ENCODE measurements at places on chromosomes 3 and 15.

GRCh38 chr3:178522200-178523052 lies 13.8 kb upstream of the KCNMB2 start:
- no peak for DNase-seq

GRCh38 chr15:89450076-89451006 lies 46.0 kb downstream of the RHCG start:
- no peak for DNase-seq

GRCh38 chr3:107627962-107628542 lies 105.3 kb downstream of the BBX start:
- no peak for DNase-seq

DNA sequence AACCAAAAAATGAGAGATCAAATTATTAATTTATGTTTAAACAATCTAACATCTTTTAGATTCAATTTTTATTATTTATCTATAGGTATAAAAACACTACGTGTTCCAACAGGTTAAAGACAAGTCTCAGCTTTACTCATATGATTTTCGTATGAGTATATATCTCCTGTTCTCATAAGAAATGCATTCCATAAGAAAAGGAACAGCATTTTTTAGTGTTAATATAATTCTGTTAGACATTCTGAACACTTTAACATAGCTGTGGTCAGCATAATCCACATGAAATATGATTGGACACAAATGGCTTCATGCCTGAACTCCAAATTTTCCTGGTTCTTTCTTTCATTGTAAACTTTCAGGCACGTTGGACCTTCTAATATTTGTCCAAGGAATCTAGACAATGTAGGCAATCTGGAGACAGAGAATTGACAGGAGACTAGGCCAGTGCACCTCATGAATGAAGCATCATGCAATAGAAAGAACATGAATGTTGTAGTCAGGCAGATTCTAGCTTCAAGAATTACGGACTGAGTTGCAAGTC lies 1122.0 kb upstream of the ALCAM start:
- peak; percentile 2 for DNase-seq

DNA sequence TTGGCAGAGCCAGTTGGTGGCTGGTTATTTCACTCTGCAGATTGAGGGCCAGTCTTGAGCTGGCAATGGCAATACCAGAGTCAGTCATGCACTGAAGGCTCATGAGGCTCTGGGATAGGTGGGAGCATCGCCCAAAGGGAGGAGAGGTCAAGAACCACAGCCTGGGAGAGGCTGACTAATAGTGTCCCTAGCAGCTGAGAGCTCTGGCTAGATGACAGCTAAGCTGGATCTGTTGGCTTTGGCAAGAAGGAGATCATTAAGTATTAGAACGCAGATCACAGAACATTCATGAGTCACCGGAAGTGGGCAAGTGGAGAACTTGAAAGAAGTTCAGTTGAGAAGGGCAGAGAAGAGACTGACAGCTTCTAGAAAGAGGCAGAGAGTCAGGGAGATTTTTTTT lies 521.1 kb downstream of the NR2F2 start:
- peak; percentile 81 for DNase-seq

- peak; percentile 28 for DNase-seq
These were observed 22.1 kb upstream of the SCAANT1 start for GRCh38 chr3:63934041-63934866.

DNA sequence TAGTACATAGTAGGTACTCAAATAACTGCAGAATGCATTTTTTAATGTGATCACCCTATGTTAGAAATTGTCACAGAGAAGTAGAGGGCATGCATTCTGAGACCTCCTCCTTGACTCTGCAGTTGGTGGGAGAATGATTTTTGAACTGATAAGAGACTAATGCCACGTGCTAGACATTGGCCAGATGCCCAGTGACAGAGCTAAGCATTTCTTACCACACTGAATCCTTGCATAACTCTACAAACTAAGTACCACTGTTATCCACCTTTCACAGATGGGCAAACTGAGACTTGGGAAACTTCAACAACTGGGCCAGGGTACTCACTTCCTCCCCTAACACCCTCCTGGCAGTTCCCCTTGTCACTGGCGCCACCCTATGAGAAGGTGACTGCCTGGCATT lies 33.5 kb upstream of the SPATA12 start:
- DNase-seq = peak; percentile 42

DNA sequence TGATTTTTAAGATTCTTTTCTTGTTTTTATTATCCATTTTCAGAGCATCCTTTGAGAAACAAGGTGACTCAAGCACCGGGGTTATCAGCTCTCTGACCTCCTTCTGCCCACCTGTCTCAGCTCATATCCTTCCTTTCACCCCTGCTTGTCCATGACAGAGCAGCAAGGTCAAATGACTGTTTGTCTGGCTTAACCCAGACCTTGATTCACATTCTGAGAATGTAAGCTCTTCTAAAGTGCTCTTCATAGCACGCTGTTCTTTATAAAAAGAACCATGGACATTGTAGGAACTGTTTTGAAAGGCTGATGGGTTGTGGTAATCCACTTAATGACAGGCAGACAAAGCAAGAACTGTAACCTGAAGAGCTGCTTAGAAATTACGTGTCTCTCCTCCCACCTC lies 122.5 kb downstream of the CHST2 start:
- no peak for DNase-seq

DNA sequence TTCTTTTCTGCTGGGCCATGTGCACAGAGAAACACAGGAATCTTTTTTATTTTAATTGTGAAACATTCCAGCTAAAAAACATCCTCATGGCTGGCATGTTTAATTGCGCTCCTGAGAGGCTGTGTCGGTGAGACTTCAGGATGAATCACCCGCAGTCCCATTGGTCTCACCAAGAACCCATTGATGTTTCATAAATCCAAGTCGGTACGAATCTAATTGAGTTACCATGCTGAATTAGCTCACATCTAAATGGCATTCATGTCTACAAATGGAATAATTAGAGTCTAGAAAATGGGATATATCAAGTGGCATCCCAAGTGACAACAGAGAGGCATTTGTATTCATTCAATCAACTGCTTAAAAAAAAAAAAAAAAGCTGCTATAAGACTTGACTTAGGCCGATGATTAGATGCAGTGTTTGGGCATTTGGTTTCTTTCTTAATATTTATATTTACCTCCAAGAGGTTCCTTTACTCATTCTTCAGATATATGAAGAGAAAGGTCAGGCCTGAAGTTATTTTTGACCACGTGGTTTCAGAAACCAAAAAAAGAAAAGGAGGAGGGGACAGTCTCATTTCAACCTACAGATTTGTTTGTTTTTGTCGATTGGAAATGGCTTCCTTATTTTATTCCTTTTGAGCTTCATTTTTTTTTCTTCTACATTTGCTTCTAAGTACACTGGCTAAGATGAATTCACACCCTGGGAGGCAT lies 79.1 kb upstream of the FOXB1 start:
- DNase-seq = no peak

GRCh38 chr15:98292442-98293240 lies 332.1 kb downstream of the ARRDC4 start:
- peak; percentile 34 for DNase-seq

- peak; percentile 7 for DNase-seq
These were observed 231.8 kb downstream of the TP63 start for GRCh38 chr3:189863031-189863430.

DNA sequence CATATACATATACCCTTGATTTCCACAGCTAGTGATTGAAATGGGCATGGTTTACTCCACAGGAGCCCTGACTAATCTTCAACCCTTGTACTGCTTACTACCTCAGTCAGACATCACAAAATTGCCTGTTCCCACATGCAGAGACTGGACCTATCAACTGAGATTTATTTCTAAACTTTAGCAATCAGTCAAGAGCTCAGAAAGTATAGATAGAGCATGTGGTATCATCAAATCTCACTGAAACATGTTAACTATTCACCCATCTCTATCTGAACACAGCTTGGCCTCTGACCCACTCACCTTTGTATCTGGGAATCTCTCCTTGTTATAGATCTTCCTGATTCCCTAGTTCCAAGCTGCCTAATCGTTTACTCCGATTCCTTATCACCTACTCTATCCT lies 14.6 kb downstream of the ADAM10 start:
- DNase-seq = no peak

- DNase-seq = no peak
These were observed 36.0 kb downstream of the PDIA5 start for GRCh38 chr3:123102826-123103225.

DNA sequence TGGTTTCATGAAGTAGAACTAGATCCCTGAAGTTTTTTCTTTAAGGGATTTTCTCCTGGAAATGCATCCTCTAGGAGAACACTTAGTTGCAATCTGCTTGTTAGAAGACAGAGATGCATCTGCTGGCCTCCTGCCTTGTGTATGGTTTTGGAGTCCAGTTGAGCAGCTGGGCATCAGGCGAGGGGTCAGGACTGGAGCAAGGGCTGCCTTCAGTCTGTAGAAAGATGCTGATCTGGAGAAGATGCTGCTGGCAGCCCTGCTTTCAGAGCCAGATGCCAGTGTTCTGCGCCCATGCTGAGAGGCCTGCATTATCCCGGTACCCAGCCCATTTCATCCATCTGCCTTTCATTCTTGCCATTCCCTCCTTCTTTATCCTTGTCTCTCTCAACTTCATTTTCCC lies 77.4 kb downstream of the CHCHD6 start:
- no peak for DNase-seq

DNA sequence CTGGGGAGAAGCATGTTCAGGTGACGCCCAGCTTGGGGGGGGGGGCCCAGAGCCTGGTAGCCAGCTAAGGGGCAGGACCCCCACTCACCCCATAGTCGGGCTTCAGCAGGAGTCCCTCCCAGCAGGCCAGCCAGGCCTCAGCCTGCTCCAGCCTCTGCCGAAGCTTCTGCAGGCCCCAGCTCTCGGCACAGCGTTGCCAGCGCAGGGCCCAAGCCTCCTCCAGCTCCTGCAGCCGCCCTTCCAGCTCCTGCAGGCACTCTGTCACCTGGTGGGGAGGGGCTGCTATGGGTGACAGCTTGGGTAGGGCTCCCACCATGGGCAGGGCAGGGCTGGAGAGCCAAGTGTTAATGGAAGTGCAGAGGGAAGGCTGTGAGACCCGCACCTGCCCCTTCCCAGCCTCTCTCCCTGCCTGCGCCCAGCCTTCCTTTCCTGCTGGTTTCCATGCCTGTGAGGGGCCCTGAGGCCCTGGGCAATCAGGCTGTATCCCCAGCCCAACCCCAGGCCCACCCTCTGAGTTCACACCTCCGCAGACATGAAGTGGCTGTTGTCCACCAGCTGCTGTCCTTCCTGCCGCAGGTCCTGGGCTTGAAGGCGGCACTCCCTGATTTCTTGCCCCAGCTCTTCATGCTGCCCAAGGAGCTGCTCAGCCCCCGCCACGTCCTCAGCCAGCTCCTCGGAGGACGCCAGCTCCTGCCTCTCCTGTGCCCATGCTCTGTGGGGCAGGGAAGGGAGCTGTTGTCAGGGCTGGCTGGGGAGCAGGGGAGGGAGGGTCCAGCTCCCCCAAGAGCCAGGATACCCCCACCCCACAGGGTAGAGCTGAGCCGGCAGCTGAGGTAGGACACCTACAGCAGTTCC lies 14.3 kb downstream of the PLA2G4B start:
- DNase-seq = no peak

DNA sequence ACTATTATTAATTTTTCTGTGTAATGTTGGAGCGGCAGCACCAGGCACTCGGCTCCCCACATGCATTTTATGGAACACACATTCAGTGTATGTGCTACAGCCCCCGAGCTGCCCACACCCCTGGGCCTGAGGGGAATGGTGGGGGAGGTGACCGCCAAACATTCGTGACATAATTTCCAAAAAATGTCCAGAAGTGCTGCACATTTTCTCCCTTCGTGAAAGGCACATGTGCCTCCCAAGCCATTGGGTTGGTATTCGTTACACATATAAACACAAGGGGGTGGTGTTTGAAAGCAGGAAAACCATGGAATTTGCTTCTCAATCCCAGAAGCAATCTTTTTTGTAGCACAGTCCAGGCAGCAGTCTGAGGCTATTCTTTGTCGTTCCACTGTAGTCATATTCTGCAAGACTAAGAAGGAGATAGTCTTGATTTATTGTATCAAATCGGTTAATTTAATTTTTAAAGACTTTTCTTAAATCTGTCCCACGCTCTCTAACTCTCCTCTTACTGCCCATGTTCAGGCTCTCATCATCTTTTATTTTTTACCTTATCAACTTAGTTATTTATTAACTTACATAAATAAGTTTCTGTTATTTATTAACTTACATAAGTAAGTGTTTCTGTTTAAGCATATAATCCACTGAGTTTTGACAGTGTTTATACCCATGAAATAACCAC lies 39.2 kb upstream of the POLR2M start:
- DNase-seq = peak; percentile 93

DNA sequence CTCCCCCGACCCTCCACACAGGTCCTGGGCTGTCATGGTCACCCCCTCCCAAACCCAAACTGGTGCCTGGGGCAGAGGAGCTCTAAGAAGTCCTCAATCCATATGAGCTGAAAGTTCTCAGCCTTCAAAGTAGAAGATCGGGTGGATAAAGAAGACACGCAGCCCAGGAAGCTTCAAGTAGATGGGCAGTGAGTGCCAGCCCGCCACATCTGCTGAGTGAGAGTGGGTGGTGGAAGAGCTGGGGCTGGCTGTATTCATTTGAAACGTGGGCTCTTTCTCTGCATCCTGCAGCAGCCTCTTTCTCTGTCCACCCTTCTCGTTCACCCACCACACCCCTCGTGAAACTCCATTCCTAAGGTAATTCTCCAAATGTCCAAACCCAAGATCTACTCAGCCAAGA lies 363.8 kb upstream of the ICE2 start:
- no peak for DNase-seq

- peak; percentile 51 for DNase-seq
These were observed 27.3 kb downstream of the ATOSA start for GRCh38 chr15:52651868-52652267.

- no peak for DNase-seq
These were observed 2.0 kb downstream of the TMEM62 start for GRCh38 chr15:43135351-43135750.

- peak; percentile 46 for DNase-seq
These were observed 44.1 kb downstream of the SENP2 start for GRCh38 chr3:185630182-185630622.

DNA sequence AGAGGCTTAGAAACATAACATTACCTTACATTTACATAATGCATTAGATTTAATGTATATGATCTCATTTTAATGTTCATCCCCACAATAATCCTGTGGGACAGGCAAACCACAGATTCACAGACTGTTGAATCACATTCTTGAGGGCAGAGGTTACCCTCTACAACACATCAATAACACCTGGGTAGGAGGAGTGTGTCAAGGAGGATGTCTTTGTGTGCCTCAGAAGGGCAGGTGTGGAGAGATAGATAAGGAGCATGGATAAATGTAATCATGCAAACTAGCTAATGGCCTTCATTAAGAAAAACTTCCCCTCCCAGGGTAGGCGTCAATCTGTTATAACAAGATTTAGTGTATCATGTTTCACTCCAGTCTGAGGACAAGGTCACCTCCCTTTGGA lies 12.9 kb upstream of the MB21D2 start:
- no peak for DNase-seq

DNA sequence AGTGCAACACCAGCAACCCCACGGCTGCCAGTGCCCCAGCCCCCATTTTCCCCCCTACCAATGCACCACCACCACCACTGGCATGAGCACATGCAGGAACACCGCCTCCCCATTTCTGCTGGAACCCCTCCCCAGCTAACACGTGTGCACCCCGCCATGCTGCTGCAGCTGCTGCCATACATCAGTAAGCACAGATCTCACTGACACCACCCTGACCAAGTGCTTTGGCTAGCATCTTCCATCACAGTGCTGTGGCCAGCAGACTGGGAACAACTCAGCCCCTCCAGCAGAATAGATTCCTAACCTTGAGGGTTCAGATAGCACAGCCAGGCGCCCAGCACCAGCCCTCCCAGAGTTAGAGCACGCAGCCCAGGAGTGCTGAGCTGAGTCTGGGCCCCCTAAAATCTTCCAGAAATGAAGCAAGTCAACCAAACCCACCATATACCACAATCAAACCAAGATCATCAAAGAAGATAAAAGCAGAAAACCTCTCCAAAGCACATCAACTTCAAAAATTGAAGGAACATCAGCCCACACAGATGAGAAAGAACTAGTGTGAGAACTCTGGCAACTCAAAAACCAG lies 81.2 kb upstream of the CDV3 start:
- no peak for DNase-seq

All from EL (cell line).